ENCODE measurements at places on chromosomes 4 and X.

GRCh38 chr4:82694046-82694445 is 104.5 kb downstream of the SCD5 start:
- no peak for DNase-seq

DNA sequence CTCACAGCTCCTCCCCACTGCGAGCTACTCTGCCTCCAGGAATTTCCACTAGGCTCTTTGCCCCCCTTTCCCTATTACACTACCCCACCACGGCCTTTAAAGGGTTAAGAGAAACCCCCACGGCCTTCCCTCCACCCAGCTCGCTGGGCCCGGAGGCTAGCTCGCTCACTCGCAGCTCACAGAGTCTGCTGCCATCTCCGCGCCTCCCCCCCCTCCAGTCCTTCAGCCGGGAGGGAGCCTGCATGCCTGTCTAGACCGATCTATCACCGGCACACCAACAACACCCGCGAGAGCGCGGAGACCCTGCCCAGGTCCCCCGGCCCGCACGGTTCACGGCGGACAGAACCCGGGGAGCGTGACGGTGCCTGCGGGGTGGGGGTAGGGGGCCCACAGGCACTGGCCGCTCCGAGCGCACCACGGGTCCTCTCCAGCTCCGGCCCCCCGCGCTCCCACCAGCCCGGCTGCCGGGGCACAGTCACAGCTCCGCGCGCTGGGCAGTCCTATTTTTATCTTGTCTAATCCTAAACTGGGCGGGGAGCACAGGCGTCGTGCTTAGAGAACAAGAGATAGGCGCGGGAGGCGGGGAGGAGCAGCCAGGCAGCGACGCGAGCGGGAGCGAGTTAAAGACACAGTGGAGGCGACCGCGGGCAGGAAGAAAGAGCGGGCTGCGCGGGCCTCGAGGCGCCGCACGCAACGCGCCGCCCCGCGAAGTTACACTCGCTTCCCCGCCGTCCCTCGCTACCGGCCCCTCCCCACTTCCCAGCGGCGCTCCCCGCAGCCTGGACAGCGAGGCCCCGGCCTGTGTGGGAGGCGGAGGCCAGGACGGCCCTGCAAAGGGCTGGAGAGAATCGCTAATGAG is 3.5 kb downstream of the BCOR start:
- no peak for DNase-seq

DNA sequence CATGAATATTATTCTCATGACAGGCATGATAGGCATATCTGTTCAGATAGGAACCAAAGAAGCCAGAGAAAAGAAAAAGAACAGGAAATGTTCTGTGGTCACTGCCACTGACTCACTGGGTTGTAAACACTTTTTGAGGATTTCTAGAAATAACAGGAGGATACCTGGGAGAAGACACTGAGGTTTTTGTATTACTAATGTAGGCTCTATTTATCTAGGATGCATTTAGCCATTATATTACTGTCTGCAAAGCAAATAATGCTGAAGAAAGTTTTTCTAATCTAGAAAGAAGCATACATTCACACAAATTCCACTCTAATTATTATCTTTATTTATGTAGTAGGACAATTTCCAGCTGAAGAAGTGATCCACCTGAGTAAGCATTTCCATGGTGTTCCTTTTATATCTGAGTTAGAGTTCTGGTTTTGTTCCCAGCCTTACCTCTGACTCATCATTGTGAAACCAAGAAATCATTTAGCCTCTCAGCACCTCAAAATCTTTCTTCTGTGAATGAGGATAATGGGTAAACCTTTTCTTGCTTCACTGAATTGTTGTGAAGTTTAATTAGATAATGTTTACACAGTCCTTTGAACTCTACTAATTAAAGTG is 40.2 kb upstream of the EPGN start:
- no peak for DNase-seq

GRCh38 chrX:108167211-108167872 is 75.8 kb downstream of the ATG4A start:
- no peak for DNase-seq

GRCh38 chrX:17579026-17579425 is 158.3 kb upstream of the SCML1 start:
- DNase-seq = no peak

Measured in GM19239 (cell line).